ENCODE measurements at places on chromosomes 1 and 21.

DNA sequence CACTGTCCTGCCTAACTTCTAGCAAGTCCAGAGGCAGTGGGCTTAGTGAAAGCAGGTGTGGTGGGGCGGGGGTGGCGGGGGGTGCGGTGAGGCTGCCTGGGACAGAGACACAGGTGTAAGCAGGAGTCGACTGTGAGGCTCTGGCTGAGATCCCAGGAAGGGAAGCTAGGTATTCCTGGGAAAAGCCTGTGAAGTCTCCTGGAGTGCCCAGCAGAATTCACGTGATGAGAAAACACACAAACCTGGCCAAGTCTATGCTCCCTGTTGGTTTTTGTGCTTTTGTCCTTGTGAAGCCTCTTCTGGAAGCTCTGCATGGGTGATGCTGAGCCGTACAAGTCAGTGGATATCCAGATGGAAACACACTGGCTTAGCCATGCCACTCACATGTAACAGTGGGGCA is 5.3 kb downstream of the GALNT2 start:
- DNase-seq: no peak

DNA sequence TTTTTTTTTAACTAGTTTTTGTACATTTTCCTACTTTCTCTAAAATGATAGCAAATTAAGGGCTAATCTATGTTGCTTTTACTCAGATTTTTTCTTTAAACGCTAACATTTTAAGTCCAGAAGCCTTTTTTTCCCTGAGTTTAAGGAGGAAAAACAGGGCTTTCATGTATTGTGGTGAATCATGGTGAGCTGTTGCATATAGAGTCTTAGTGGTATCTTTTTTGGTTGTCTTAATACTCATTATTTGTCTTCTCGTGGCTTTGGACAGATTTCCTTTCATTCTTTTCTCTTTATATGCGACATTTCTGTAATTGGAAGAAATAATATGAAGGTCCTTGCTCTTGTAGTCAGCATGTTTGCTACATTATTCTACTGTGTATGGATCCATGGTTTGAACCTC is 1015.6 kb downstream of the PLA2G4A start:
- no peak for DNase-seq

DNA sequence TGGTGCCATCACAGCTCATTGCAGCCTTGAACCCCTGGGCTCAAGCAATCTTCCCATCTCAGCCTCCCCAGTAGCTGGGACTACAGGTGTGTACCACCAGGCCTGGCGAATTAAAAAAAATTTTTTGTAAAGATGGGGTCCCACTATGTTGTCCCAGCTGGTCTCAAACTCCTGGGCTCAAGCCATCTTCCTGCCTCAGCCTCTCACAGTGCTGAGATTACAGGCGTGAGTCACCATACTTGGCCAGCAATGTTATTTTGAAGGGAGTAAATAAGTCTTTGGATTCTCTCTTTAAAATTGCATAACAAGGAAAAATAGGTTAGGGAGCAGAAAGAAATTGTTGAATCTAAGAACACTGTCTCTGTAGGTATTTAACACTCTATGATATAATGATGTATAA is 111.3 kb downstream of the RPS6KC1 start:
- no peak for DNase-seq

DNA sequence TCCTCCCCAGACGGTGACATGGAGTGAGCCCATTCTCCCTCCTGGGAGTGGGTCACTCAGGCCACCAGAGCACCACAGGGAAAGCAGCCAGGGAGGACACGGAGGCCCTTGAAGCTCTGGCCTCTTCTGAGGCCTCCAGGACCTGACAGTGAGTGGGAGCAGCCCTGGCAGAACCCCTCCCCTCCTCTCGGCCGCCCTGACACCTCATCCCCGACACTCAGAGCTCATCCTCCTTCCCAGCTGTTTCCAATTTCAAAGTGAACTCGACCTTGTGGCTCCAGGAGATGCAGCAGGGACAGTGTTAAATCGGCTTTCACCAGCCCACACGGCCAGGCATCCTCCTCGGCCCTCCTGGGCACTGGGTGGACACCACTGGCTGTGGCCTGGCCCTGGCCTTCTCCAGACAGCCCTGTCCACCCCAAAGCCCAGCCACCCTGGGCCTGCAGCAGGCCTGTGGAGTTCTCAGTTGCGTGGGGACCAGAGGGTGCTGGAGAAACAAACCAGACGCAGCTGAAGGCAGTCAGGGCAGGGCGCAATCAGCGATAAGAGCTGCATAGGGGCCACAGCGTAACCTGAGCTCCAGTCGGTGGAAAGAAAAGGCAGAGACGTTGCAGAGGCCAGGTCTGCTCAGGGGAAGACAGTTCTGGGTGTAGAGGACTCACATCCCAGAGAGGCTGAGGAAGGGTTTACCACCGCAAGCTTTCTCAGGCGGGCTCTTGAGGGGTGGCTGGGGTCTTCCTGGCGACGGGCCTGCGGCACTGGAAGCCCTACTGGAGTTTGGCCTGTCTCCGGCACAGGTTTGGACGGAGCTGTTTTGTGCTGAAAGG is 27.1 kb downstream of the FTCD start:
- no peak for DNase-seq

Data from activated CD8-positive, alpha-beta memory T cell treated with anti-CD3 and anti-CD28 coated beads for 1 hour (primary cell).